Activated CD4-positive, CD25-positive, alpha-beta regulatory T cell (primary cell): ENCODE measurements at places on chromosomes 3 and 15.

- DNase-seq = no peak
Observed at GRCh38 chr15:74136814-74137536, 6.6 kb downstream of the ISLR2 start.

GRCh38 chr3:176964661-176965060 is 232.6 kb downstream of the TBL1XR1 start:
- DNase-seq = no peak

DNA sequence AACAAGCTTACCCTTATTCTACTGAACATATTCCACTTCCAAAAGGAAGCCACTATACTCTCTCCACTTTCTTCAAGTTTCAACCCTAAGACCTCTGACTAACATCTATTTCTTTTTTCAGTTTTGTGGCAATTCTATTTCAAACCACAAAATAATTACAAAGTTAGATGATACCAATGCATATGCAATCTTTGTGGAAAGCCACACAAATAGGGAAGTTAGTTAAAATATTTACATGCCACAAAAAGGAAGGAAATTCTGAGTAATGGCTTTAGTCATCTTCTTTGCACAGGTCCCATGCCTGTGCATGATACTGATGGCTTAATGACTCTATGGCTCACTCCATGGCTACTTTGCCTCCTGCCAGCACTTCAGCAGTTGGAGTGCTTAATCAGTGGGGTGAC is 57.0 kb upstream of the MCTP2 start:
- DNase-seq = no peak

DNA sequence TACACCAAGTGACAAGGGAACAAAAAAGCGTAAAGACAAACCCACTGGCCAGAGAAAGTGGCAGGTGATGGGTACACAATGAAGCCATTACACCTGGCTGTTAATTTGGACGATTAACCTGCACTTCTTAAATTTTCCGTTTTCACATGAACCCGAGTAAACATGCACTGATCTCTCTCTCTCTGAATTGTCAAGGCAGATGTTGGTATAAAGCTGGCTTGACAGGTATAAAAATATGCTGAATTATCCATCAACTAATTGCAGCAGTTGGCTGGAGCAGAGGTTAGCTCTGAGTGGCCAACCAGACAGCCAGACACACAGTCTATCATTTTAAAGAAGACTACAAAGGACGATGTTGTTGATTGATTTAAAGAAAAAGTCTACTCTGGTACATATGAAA is 561.7 kb upstream of the ALCAM start:
- DNase-seq = no peak

- no peak for DNase-seq
Observed at GRCh38 chr3:86948822-86949221, 42.1 kb downstream of the VGLL3 start.

DNA sequence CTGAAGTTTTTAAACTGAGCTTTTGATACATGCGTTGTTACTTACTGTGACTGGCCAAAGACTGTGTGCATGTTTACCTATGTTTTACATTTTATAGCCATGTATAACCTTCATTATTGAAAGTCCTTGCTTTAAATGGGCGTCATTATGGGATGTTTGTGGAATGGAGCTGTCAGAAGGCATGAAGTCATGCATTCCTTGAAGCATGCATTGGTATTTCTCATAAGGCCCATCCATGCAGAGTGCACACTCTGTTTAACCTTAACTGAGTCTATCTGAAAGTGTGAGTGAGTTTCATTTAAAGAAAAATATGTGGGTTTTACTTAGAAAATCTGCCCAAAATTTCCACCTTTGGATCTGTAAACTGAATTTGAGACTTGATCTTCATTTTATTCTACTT is 51.1 kb downstream of the PSMD6 start:
- no peak for DNase-seq

DNA sequence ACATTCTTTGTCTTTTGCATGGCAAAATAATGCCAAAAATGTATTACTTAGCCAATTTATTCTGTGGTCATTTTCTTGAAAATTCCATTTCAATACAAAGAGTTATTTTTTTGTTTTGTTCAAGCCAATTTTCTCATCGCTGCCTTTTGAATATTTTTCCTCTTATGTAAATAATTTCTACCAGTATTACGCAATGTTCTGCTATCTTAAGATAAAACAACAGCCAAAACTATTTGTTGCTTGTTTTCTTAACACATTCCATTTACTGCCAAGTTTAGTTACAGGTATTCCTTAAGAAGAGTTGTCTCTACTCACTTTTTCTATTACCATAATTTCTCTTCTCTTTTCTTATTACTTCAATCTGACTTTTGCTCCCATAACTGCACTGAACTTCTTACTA is 163.1 kb downstream of the ROBO1 start:
- no peak for DNase-seq

DNA sequence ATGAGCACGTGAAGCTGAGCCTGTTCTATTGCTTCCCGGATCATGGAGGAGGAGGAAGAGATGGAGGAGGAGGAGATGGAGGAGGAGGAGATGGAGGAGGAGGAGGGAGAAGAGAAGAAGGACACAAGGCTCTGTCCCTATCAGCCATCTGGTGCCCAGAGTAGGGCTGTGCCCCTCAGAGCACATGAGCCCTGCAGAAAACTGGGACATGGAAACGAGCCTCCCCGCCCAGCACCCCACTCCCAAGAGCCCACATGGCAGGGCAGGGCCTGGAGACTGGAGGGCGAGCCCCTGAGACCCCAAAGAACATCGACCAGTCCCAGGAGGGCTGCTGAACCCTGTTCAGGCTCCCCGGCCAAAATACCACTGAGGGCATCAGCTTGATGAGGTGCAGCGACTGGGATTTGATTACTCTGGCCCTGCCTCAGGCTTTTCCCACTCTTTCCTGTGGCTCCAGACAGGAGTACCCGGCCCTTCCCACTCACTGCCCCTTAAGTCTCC is 285.6 kb downstream of the UACA start:
- no peak for DNase-seq

GRCh38 chr3:98095882-98096281 is 8.9 kb downstream of the OR5AC2 start:
- DNase-seq = no peak

DNA sequence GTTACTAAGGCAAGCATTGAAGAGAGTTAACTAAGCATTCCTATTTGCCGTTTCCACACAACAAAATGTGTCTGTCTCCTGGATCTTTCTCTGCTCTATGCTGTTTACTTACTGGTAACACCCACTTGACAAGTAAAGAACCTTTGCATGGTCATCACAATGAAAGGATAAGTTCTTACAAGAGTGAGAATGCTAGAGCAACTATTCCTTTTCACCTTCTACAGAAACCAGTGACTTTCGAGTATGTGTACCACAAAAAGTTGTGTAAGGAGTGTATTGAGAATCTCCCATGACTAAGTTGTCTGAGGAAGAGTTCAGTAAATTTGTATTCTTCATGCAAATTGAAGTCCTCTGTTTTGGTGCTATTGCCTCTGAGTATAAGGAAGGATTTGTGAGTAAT is 10.8 kb downstream of the TIPARP start:
- no peak for DNase-seq

DNA sequence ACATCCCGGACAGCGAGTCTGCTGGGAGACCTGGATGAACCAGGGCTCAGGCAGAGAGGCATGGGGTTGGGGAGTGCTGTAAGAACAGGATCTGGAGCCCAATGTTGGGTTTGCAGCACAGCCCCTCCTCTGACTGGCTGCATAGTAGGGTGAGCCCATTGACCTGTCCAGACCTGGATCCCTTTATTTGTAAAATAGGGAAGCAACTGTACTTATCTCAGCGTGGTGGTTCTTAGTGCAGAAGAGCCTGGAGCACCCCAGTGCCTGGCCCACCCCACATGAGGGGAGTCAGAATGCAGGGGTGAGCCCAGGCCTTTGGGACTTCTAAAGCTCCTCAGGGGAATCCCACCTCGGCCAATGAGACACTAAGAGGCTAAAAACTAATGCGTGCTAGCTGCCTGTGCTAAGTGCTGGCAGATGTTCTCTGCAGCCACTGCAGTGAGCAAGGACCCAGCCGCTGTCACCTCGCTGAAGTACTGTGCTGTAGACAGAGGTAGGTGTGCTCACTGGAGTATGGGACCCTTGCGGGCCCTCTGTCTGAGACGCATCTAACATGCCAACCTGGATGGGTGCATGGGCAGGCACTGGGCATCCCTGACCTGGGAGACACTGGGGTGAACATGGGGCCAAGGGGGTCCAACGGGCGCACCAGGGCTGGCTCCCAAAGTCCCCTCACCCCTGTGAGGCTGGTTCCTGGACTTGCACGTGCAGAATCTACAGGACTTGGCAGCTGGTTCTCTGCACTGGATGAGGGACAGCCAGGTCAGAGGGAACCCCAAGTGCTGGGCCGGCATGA is 95.6 kb downstream of the ATP10A start:
- no peak for DNase-seq

DNA sequence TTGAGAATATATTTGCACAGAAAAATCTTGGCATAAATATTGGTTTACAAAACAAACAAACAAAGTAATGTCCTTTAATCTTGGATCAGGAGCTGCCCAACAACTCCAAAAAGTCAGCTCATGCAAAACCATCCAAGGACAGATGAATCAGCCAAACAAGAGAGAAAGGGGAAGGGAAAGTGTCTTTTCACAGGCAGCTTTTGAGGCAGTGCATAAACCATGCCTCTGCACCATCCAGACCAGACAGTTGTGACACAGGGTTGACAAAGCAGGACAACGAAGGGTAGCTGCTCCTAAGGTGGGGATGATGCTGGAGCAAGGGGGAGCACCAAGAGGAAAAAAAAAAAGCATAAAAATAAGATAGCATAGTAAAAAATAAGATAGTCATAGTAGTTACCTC is 8.7 kb downstream of the CD86 start:
- DNase-seq = no peak
